Fibroblast of skin of back (primary cell): ENCODE measurements at places on chromosomes 13 and 19.

DNA sequence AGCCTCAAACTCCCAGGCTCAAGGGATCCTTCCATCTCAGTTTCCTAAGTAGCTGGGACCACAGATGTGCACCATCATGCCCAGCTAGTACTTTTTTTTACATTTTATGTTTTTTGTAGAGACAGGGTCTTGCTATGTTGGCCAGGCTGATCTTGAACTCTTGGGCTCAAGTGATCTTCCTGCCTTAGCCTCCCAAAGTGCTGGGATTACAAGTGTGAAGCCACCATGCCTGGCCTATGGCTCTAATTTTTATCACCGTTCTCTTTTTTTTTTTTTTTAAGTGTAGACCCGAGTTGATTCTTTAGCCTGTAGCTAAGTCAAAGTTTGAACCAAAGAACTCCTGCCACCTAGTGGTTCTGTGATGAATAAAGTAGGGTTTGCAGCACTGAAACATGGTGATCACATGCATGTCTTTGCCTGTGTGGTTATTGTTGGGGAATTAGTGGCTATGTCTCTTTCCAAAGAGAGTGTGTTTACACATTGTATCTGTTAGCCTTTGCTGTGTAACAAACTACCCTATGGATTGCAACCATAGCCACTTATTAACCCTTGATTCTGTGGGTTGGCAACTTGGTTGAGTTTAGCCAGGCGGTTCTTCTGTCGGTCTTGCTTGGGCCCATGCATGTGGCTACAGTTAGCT, 11.6 kb downstream of the NFILZ start:
- DNase-seq: peak; percentile 77

DNA sequence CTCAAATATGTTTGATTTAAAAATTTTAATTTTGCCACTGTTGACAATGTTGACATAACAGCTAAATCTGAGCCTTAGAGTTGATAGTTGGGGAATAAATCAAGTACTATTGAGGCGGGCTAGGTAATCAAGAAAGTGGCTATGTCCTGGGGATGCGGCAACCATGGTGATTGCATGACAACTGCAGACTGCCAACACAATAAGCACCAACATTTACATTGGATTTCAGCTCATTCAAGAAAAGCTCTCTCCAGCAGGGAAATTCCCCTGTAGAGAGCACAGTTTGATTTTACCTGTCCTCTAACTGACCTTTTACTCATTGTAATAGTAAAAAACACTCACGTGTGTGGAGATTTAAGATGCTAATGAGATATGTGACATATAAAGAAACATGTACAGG, 63.1 kb downstream of the ZNF100 start:
- DNase-seq: no peak

DNA sequence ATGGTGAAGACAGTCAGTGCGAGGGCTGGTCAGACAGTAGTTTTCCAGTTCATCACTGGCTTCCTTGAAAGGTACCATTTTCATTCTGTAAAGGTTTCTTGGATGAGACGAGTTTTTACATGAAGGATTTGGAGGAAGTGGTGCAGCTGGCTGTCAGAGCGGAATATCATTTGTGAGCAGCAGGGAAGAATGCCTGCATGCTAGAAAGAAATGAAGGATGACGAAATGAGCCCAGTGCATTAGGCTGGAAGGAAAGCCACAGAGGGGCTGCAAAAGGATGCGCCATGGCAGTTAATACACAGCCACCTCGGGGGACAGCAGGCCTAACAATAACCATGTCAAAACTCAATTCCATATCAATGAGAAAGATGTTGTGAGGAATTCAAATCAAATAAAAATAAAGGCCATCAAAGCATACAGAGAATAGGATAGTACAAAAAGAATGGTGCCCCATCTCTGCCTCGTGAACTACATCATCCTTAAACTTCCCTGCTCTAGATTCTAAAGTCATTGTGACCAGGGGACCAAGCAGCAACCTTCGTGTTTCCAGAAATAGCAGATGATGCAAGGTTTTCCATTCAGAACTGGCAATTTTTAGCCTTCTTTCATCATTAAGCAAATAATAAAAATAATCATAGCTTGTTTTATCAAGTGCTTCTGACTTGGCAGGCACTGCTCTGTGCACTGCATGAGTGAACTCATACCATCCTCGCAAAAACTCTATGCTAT, 504.2 kb downstream of the RFC3 start:
- no peak for DNase-seq

GRCh38 chr19:11278670-11279069, 16.3 kb upstream of the DOCK6 start:
- no peak for DNase-seq

DNA sequence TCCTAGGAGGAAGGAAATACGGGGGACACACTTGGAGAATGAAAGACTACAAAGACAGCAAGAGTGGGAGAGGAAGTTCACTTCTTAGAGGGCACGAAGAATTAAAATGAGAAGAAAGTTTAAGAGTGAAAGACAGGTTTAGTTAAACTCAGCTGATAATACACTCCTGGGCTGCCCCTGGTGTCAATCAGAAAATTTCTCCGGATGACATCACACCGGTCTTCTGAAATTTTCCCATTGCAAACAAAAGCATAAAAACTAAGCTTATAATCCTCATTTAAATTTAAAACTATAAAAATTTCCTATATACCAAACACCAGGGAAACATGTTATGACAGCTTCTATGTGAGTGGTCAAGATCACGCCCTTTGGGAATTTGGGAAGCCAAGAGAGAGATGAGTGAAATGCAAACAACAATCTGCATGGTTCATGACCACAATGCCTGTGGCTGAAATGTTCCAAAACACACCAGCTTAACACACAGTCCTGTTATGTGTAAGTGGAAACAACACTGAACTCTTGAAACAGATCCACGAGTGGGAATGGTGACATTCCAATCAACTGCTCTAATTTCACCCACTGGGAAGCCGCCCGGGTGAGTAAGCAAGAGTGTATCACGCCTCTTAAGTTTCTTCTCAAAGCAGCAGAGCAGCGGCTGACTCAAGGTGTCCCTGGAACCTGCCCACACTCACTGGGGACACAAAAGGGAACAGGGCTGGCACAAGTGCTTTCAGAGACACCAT, 49.0 kb downstream of the BRD4 start:
- peak; percentile 63 for DNase-seq

GRCh38 chr19:16283210-16284061, 41.2 kb upstream of the KLF2 start:
- DNase-seq: peak; percentile 68

DNA sequence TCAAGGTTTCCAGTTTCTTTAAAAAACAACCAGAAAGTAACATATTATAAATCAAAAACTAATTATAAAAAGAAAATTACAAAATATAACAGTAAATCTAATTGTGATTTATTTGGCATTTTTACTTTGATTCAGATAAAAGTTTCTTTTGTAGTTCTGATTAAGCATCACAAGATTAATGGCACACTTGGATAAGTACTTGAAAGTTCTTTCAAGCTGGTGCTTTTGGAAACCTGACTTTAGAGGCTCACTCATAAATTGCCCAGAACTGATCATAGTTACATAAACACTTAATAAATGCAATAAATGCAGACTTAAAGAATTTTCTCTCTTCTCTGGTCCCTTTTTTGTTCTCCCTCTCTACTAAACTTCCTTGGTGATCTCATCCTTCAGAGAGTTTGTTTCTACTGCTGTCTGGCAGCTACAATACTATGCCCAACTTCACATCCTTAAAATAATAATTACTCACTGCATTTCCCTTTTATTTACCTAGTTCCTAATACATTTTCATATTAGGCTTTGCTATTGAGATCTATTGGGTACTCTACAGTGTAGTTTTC, 1417.0 kb downstream of the EFNB2 start:
- DNase-seq: peak; percentile 51

DNA sequence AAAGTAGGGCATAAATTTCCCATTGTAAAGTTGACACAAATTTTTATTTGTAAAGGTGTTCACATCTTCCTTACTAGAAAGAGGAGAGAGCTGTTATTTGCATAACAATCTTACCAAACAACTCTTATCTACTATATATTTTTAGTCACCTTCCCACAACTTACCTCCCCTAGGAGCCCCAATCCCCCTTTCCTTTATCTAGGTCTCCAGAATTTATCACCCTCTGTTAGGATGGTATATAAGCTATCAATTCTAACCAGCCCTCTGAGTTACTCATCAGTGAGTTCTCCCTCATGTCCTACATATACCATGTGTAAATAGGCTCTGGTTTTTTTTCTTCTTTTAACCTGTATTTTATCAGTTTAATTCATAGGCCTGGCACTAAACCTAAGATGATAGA, 62.2 kb downstream of the DCT start:
- no peak for DNase-seq

DNA sequence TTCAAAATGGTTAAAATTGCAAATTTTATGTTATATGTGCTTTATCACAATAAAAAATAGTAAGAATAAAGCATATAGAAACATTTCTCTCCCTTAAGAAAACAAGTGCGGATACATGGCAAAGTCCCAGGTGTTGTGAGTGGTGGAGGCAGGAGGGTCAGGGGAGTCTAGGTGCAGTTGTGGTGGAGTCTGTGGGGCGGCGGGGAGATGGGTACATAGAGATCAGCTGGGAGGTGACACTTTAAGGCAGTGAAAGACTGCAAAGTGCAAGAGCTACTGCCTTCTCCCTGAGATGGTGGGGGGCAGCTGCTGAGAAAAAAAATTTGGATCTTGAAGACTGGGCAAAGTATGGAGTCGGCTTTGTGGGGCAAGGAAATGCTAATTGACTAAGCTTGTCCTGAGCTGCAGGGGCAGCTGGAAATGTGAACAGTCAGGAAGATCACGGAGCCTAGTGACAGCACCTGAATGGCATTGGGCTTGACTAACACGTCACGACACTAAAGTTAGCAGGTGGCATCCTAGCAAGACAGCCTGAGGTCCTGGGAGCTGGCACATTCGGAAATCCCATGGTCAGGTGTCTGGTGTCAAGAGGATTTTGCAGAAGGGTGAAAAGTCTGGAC, 72.9 kb upstream of the IRS2 start:
- DNase-seq: no peak

GRCh38 chr13:75946536-75947284, 310.6 kb downstream of the LMO7 start:
- DNase-seq: no peak

GRCh38 chr13:67259208-67259607, 29.1 kb upstream of the PCDH9 start:
- no peak for DNase-seq

DNA sequence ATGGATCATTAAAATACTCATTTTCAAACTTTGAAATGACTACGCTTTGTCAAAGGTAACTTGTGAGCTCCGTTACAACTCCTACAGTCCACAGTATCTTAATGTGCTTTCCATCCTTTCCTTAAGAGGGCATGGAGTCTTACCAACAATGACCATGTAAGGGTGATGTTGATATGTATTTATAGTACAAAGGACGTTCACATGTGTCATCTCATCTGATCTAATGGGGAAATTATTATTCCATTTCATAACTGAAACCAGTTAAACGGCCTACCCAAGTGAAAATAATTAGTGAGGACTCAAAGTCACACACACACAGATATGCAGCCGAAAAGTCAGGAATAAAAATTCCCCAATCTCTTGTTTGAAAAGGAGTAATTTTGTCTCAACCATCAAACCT, 9.6 kb downstream of the USP12 start:
- no peak for DNase-seq

DNA sequence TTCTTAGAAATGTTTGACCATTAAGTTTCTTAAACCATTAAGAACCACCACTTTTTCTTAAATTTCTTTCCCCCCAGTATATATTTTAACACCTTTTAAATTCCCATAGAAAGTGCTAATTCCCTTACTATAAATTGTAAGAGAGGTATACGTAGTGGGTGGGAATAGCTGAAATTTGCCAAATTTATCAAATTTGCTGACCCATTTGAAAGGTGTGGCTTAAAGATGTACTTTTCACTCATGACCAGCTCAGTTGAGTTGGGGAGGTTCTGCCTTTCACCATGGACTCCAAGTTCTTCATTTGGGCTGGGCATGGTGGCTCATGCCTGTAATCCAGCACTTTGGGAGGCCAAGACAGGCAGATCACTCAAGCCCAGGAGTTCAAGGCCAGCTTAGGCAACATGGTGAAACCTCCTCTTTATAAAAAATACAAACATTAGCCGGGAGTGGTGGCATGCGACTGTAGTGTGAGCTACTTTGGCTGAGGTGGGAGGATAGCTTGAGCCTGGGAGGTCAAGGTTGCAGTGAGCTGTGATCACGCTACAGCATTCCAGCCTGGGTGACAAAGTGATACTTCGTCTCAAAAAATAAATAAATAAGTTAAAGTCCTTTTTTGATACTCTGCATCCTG, 133.2 kb downstream of the MRPL57 start:
- DNase-seq: no peak

- DNase-seq: no peak
These were observed 50.4 kb upstream of the ARHGEF7 start for GRCh38 chr13:111064661-111065060.

- no peak for DNase-seq
These were observed 51.8 kb downstream of the CCDC70 start for GRCh38 chr13:51913421-51914136.

DNA sequence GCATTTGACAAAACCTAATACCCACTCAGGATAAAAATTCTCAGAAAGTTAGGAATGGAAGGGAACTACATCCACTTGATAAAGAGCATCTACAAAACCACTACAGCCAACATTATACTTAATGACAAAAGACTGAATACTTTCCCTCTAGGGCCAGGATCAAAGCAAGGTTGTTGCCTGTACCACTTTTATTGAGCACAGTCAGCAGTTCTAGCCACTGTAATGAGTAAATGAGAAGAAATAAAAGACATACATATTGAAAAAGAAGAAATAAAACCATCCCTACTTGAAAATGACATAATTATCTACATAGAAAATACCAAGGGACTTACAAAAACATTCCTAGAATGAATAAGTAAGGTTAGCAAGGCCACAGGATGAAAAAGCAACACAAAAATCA, 194.8 kb upstream of the ZNF507 start:
- no peak for DNase-seq

GRCh38 chr19:40702337-40703012, 12.0 kb upstream of the NUMBL start:
- no peak for DNase-seq

GRCh38 chr13:85557691-85558467, 241.3 kb downstream of the SLITRK6 start:
- DNase-seq: no peak

DNA sequence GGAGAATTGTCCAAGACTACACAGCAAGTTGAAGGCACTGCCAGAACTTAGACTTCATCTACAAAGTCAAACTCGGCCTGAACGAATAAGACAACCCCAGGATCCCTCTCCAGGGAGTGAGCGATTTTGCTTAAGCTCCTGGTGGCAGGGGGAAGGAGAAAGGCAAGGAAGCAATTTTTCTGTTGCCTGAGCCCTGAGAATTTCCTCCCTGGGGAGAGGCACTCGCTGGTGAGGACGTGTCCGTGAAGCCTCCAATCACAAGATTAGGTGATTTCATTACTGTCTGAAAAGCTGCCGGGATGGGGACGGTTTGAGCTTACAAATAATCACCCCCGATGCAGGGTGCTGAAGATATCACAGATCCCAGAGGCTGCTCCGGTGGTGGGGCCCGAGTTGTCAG, 45.6 kb downstream of the TINCR start:
- DNase-seq: no peak

GRCh38 chr13:54029226-54029625, 1000.6 kb downstream of the OLFM4 start:
- peak; percentile 46 for DNase-seq
